ENCODE measurements at places on chromosomes 1 and 21.

- no peak for DNase-seq
Measured at GRCh38 chr1:228084325-228084724, 1.8 kb downstream of the ARF1 start.

- no peak for DNase-seq
Measured at GRCh38 chr21:45069711-45070110, 4.7 kb upstream of the ADARB1 start.

GRCh38 chr1:153538315-153538821, 2.4 kb downstream of the S100A5 start:
- DNase-seq = no peak

DNA sequence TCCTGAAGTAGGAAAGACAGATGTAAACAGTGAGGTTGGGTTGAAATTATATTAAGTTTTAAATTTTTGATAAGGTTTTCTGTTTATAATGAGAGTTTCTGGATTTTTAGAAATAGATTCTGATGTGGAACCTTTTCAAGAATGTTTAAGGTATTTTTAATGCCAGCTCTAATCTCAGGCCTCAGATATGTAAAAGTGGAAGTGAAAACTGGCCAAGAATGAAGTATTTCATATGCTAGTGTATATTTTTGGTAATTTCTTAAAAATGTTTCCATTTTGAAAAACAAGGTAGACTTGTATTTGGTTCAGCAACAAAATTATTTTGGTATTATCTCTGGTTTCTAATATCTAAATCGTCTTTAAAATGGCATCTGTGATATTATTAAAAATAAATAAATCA, 14.4 kb downstream of the IFNAR1 start:
- DNase-seq = no peak

- DNase-seq = no peak
Measured at GRCh38 chr1:225253784-225254183, 174.1 kb downstream of the LBR start.

DNA sequence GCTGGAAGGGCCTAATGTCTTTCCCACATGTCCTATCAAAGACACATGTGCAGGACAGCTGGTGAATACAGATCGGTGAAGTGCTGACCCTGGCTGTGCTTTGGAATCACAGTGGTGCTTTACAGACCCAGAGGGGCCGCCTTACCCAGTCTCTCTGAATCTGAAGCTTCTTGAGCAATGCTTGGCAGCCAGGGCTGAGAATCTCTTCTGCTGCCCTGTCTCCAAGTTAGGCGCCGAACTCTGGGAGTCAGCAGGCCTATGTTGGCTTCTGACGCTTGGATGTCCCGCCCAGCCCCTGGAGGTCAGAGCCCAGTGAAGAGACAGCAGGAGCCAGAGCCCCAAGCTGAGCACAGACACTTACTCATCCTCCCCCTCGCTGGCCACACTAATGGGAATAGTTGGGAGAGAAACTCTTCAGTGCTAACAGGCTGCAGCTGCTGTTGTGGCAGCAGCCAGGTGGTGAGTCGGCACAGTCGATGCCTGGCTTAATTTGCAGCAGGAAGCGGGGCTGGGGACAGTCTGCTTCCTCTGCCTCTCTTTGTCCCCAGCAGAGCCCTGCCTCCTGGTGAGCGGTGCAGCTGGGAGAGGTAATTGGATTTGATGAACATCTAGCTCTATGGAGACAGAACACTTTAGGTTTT, 68.1 kb downstream of the URB2 start:
- no peak for DNase-seq

DNA sequence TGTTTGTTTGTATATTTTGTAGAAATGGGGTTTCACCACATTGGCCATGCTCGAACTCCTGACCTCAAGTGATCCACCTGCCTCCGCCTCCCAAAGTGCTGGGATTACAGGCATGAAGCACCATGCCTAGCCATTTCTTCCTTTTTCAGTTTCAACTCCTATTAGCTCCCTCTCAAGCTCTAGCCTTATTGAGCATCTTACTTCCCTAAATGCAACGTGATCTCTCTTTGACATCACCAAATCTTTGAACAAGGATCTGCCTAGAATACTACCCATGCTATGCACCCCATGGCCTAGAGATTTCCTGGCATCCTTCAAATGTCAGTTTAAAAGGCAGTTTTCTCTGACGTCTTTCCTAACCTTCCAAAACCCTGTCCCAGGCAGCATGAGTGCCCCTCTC, 91.1 kb upstream of the NR5A2 start:
- DNase-seq = no peak

DNA sequence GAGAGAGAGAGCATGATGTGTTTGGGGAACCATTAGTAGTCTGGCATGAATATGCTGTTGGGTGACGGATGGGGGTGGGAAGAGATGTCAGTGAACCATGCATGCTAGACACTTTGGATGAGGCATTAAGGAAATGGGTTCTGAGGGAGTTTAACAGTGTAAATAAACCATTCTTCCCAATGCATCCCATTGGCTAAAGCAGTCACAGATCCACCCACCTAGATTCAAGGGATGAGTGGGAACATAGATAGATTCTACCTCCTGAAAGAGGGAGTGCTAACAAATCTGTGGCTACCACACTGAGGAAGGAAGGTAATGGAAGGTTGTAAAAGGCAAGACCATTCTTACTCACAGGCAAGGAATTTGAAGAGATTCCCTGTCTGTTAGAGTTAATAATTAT, 129.8 kb upstream of the CACNA1E start:
- no peak for DNase-seq

DNA sequence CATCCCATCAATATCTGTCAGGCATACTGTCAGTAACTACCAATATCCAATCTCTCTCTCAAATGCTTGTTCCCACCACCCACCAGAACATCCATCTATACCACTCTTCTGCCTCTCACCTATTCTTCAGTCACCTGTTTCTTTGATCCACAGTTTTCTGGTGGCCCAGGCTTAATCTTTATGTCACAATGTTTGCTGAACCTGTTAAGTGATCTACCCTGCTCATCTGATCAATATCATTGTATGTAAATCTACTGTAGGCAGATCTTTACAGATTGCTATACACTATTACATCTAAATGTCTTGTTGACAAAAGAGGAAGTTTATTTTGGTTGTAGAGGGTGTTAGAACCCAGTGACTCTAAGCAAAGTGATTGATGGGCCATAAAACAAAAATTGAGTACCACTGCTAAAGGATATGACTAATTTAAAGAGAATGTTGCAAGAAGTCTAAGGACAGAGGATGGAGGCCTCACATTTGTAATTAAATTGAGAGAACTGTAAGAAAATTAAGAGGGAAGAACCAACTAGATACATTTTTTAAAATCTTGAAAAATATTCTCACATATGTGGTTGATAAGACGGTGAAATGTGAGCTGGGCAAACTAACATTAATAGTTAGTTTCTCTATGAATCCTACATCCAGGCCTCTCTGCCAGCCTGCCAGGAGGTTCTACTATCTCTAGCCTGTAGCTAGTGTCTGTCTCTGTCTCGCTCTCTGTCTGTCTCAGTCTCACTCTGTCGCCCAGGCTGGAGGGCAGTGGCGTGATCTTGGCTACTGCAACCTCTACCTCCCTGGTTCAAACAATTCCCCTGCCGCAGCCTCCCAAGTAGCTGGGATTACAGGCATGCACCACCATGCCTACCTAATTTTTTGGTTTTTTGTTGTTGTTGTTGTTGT, 34.1 kb downstream of the EGLN1 start:
- no peak for DNase-seq

GRCh38 chr1:8040586-8040985, 14.5 kb upstream of the ERRFI1 start:
- DNase-seq = no peak

DNA sequence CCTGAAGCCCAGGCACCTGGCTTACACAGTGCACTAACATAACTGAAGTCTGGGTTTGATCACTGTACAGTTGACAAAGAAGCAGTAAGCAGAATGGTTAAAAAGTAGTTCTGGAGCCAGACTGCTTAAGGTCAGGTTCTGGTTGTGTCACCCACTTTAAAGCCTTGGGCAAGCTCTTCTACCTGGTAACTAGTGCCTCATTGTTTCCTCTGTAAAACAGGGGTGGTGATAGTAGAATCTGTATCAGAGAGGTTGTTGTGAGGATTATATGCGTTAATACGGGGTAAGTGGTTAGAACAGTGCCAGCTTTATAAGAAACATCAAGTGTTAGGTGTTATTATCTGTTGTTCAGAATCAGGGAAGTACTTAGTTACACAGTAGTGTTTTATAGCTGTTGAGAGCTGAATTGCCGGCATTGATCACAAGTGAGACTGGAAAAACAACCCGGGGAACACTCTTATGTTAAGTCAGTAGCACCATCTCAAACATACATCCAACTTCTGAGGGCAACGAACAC, 3.7 kb downstream of the BACH1 start:
- no peak for DNase-seq

DNA sequence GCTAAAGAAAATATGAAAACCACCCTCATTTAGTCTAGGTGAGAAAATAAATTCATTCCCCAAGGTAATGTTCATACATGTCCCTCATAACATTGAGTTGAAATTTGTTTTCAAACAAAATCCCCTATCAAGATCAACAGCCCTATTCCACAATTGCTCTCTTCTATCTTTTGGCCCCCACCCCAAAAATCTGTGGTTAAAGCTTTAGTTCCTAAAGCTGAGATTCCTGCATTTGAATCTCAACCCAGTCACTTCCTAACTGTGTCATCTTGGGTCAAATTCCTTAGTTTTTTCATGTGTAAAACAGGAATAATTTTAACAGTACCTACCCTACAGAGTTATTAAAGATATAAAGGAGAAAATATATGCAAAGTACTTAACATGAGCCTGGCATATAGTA, 22.0 kb downstream of the KIAA0319L start:
- DNase-seq = no peak

DNA sequence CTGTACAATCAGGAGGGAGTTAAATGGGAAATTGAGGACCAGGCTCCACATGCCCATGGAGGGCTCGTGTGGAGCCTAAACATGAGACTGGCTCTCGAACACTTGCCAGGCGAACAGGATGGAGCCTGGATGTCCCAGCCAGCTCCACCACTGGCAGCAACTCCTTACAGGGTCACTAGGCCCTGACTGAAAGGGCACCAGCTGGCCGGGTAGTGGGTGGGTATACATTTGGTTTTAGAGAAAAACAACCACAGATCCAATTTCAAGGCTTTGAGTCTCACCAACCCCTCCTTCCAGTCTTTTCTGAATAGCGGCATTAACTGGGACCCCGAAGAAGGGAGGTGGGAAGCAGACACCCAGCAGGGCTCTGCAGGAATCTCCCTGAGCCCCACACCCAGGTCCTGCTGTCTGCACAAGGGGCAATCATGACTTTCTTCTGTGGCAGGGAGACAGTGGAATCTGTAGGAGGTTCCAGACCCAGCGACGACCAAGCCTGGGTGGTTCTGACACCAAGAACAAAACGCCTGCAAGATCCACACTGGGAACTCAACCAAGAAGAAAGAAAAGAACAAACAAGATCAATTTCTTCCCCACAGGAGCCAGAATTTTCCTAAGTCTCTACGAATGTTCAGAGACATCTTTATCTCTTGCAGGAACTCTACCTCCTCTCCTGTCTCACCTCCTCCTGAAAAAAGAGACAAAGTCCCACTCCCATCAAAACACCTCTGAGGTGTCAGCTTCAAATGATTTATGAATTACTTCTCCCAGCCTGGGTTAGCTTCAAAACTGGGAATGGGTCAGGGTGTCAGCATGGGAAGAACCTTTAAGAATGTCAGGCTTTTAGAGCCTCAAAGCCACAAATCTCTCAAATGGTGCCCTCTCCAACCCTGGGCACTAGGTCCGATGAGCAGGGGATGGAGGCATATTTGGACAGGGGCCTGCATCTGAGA, 26.5 kb upstream of the SRP9 start:
- no peak for DNase-seq

DNA sequence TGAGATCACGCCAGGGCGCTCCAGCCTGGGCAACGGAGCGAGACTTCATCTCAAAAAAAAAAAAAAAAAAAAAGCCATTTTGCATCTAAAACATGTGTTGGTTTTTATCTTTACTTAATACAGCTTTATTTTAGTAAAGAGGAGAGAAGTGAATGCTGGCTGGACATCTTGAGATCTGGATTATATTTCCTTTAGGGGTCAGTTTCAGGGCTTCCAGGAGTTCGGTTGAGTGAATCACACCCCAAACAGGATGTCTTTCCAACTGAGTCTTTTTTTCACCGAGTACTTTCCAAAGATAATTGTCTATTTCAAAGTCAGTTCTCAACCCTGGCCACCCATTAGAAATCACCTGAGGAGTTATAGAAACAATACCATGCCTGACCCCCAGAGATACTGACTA, 16.6 kb upstream of the IPP start:
- no peak for DNase-seq

DNA sequence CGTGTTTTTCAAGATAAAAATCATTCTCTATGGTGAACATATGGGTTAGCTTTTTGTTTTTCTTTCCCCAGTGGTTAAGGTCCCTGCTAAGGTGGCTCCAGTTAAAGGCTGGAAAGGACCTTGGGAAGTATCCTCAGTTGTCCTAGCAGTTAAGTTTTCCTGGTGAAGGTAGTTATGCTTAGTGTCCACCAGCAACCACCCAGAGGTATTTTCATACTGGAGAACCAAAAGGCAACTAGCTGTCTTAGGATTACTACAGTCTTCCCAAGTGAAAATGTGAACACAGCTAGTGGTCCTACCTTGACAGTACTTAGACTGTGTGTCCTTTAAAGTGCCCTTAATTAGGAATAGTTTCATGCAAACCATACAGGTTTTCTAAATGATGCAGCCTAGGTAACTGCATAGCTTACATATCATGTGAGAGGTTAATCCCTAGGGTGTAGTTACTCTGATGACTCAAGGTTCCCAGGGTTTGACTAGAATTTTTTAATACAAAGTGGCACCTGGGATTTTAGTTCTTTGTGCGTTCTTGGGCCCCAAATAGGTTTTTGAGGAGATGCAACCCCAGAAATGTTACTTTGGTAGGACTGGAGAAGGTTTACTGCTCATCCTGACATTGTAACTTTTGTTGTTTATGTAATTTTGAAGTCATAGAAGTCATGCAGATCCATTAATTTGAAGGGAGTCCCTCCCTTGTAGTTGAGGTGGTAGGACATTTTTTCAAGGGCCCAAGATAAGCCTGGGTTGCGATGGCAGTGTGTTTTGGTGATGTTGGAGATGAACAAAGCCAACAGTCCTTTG, 36.5 kb downstream of the YY1AP1 start:
- DNase-seq = no peak

DNA sequence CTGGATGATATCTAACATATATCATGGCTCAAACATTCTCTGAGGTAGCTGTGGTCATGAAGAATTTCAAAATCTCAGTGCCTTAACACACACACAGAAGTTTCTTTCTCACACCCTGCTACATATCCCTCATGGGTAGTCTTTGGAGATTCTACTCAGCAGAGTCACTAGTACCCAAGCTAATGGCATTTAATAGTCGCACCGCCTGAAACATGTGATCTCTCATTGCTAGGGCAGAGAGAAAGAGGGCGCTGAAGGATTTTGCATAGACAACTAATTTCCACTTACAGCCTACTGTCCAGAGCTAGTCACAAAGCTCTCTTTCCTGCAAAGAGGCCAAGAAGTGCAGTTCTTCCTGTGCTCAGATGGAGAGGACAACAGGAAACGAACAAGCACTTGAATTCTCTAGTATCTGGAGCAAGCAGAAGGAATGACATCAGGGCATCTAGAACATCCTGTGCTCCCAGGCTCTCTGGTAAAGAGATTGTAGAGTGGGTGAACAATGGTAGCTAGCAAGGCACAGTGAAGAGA, 183.4 kb upstream of the PTBP2 start:
- no peak for DNase-seq

- DNase-seq = no peak
Measured at GRCh38 chr1:12184008-12184681, 17.4 kb downstream of the TNFRSF1B start.

Measured in GM06990 (cell line).